AG20443 (cell line): ENCODE measurements at places on chromosomes 5 and 9.

DNA sequence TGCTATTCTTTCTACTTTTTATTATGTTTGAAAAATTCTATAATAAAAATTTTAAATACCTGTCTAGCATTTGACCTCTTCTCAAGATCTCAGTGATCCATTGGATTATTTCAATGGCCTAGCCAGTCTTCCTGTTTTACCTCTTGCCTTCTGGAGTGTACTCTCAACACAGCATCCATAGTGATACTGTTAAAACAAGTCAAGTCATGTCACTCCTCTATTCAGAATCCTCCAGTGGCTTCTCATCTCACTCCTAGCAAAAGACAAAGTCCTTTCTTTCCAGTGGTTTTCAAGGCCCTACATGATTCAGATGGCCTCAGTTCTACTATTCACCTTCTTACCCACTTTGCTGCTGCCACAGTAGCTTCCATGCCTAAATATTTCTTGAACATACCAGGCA lies 1.8 kb downstream of the MARVELD2 start:
- no peak for DNase-seq

- no peak for DNase-seq
Measured at GRCh38 chr5:143567583-143568504, 164.4 kb upstream of the NR3C1 start.

- no peak for DNase-seq
Measured at GRCh38 chr5:94551858-94552257, 66.5 kb downstream of the KIAA0825 start.

GRCh38 chr9:38671372-38671731 lies 48.6 kb downstream of the FAM240B start:
- no peak for DNase-seq

- no peak for DNase-seq
Measured at GRCh38 chr5:425714-426113, 17.3 kb upstream of the EXOC3 start.

GRCh38 chr9:129665389-129665775 lies at the start of gene PRRX2:
TSS of gene PRRX2 (plus strand) at chr9:129665647. CDS start at chr9:129665868, 221 bp downstream.
- DNase-seq: peak; percentile 90

DNA sequence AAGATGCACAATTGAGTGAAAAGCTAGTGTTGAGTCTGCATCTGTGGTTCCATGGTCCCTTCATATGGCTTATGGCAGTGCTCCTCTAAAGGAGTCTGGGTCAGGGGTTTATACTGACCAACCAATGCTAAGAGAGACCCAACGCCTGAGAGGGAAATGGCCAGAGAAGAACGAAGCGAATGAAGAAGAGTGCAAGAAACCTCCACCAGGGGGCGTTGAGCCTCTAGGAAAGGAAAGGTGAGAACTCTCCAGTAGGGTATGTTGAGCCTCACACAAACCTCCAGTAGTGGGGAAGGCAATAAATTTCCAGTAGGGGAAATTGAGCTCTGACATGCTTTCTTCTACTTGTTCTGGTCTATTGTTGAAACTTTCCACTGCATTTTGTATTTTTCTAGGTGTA lies 470.6 kb downstream of the PRDM9 start:
- DNase-seq: no peak

DNA sequence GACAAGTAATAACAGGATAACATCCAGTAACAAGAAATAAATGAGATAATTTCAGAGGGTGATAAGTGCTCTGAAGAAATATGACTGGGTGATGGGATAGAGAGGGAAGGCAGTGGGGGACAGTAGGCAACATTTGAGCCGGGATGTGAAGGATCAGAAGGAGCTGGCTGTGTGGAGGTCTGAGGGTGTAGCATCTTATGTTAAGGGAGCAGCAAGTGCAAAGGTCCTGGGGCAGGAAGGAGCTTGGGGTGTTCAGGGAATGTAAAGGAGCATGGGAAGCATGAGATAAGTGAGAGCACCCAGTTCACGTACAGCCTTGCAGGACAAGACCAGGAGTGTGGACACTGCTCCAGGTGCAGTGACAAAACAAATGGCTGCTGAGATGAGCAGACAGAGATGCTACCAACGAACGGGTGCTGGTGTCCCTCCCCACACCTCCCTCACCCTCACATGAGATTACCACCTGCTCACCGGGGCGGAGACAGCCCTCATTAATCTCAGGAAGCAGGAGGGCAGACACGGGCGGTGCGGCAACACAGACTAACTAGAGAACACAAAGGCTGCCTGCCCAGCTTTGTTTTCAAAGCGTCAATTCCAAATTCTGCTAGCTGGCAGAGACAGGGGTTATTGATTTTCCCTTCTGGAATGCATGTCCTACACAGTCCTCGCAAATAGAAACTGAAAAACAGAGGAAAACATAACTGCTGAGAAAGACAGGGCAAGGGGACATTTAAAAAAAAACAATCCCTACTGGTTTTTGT lies 298.1 kb upstream of the PANK3 start:
- no peak for DNase-seq

GRCh38 chr5:36741128-36741527 lies 134.7 kb downstream of the SLC1A3 start:
- no peak for DNase-seq

DNA sequence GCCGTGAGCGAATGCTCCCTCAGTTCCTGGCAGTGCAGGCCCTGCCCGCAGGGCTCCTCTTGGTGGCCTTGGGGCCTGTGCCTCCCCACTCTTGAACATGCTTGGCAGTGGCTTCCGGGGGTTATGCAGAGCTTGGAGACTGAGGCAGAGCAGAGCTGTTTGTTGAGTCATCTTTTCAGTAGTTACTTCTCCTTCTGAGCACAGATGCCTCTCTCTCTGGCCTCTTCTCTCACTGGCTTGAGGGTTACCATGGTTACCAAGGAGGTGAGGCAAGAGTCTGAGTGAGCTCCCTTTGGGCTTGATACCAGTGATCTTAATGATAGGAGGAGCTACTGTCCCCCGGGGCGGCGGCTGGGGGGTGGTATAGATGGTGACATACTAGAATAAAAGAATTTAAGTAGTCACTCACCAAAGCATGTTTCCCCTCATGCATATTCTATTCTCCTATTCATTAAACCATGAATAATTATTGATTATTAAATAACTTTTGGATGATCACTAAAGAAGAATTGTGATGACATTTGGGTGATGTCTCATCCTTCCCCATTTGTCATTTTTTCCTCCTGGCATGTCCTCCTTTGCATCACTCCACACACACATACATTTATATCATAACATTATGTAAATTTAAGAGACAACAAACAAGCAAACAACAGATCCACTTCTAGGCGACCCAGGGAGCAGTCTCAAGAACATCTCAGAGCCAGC lies 111.1 kb downstream of the ARHGAP26 start:
- DNase-seq: peak; percentile 71

DNA sequence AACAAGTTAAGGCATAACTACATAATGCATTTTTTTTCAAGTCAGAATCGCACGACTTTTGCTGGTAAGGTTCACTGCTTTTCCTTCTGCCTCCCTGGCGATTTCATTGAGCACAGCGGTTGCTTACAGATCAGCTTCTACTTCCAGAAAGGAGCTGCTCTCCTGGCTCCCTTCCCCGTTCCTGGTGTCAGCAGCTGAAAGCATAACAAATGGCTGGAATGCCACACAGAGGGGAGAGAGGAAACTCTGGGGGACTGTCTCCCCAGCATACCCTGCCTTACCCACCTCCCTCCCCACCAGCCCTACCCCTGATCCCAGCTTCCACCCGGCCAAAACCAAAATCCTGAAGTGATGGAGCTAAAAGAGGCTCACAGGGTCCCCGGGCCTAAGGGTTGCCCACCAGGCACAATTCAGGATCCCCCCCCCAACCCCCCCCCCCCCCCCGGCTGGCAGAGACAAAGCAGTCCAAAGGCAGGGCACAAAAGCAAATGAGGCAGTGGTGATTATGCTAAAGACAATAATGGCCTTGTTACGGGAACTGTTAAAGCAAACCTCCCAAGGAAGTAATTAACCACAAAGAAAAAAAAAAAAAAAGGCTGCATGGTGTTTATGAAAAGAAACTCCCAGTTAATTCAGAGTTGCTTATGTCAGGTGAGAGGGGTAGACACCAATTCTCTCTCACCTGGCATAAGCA lies 126.1 kb upstream of the WWC1 start:
- DNase-seq: no peak

DNA sequence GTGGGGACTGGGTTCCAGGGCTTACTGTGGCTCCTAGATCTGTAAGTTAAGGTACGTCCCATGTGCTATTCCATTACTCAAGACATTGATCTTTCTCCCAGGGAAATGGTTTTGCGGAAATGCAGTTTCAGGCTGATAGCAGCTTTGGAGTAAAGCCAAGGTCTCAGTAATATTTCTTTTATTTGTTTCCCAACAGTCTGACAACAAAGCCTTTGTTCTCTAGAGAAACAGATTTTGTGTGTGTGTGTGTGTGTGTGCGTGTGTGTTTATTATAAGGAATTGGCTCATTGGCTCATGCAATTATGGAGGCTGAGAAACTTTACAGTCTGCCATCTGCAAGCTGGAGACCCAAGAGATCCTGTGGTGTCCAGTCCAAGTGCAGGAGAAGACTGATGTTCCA lies 12.1 kb upstream of the POC5 start:
- DNase-seq: no peak

DNA sequence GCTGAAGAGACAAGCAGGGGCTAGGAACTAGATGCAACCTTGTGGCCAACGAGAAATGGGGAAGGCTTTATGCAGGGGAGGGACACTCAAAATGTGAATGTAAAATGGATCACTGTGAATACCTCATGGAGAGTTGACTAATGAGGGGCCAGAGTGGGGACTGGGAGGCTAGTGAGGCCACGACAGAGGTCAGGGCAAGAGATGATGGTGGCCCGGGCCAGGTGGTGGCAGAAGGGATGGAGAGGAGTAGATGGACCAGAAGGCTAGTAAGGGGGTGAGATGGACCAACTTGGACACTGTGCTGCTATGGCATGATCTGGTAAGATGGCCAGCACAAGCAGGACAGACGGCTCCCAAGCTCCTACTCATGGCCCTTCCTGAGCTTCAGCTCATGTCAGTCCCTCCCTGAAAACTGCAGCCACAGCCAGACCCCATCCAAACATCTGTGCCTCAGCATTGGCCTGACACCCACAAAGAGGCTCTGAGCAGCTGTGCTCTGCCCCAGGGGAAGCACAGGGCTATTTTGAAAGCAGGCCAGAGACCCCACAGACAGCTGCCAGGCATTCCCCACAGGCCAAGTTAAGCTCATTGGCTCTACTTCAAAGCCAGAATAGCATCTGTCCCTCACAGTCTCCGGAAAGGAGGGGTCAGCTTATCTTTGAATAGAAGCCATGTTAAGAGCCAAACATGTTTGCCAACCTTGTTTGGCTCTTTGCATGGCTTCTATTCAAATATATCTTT lies 22.1 kb downstream of the P4HA2 start:
- DNase-seq: no peak

DNA sequence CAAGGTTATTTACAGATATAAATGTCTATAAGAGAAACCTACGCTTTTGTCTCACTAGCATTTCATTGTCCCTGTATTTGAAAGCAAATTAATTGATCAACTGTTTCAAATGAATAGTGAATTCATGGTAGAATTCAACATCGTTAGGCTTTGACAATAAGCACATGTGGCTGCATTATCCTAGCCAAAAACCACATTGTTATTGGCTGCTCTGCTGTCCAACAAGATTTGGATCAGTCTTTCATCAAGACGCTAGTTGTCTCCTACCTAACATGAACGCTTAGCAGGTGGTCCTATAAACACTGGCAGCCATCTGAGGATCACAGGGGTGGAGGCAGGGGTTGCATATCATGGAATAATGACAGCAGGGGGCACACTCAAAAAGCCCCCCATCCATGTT lies 455.0 kb downstream of the CTNND2 start:
- DNase-seq: no peak

DNA sequence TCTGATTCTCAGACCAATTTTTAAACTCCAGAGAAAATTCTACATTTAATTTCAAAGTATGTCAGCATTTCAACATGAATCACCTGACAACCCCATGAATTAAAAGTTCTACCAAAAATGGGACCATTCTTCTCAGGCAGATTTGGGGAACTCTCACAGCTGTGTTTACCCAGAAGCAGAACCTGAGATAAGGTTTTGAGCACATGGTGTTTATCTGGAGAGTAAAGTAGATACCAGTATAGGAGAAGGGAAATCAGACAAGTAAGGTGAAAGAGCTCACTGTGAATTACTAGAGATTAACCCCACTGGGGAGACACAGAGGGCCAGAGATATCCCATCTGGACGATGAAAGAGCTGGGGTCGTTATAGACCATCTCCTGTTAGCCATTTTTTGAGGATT lies 729.1 kb downstream of the DNAH5 start:
- DNase-seq: no peak

GRCh38 chr9:127066060-127066850 lies 56.2 kb downstream of the ANGPTL2 start:
- DNase-seq: no peak

DNA sequence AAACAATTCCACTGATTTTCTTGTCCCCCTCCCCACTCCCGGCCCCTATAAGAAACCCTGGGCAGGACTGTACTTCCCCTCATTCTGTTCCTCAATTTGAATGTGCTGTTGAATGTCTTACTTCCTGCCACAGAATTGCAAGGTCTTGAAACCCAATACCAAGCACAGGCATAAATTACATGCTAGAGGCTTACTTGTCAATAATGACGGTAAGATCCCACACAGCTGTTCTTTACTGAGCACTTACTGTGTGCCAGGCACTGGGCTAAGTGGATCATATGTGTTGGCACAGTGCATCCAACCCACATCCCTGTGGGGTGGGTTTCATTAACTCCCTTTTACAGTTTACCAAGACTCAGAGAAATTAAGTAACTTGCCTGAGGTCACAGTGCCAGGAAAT lies 63.4 kb downstream of the MVB12B start:
- DNase-seq: no peak

DNA sequence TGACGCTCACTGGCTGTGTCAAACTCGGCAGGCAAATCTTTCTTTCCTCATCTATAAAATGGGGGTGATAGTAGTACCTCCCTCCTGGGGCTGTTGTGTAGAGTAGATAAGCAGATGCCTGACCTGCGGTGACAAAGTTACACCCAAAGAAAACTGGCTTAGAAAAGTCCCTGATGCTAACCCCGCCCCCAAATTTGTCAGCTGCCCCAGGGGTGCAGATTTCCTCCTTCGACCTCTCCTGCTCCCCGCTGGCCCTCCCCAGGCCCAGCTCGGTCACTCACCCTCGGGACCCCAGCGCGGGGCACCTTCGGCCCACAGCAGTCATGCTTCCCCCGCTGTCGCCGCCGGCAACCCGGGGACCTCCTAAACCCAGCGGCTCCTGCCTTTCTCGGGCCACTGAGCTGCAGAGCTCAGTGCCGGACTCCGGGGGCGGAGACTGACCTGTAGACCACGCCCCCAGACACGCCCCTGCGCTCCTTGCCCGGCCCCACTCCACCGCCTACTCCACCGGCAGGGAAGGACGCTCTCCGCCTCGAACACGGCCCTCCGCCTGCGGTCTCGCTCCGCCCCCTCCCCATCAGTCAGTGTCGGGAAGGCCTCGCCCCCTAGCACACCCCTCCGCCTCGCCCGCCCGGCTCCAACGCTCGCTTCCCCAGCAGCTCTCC lies 7.4 kb downstream of the SH2D3C start:
- DNase-seq: peak; percentile 98

GRCh38 chr5:146007270-146007669 lies 70.9 kb downstream of the SH3RF2 start:
- no peak for DNase-seq

DNA sequence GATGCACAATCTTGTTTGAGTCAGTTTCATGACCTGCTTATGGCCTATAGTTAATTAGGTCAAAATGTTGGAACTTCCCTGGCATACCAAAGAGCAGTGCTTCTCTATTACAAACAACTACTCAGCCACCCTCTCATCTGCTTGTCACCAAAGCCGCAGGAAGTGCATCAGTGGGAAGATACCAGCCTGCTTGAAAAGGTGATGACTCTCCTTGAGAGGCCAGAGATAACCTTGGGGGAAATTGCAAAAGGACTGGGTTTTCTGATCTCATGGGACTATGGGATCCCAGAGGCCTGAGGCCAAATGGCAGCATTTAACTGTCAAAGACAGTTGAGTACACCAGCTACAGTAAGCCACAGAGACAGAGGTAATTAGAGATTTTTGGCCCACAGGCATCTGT lies 69.9 kb downstream of the C9orf57 start:
- no peak for DNase-seq
